ENCODE measurements at places on chromosomes 7 and 10. TPM values are rescaled to one million over a fixed set of nuclear protein-coding genes. Genes with fewer than 3 reads are reported as not detected.

- no peaks in the 10 kb centered on the region for H3K27me3 ChIP-seq
- no peaks in the 10 kb centered on the region for H3K4me1 ChIP-seq
- no peaks in the 10 kb centered on the region for H3K36me3 ChIP-seq
These were observed 14.9 kb downstream of the HIPK2 start for GRCh38 chr7:139762886-139763285.

GRCh38 chr7:100215895-100216294 lies 3.9 kb upstream of the PVRIG start:
- H3K27ac ChIP-seq: no peak overlapping the region
- no peak for DNase-seq
- no peaks in the 10 kb centered on the region for H3K36me3 ChIP-seq
- no peaks in the 10 kb centered on the region for H3K4me1 ChIP-seq
- H3K27me3 ChIP-seq: no peaks in the 10 kb centered on the region
- no peak overlapping the region for H3K4me3 ChIP-seq

SPDYE2 gene
- not detected for total RNA-seq

ANKRD22 gene
- total RNA-seq: 0.15 TPM

GRCh38 chr10:42645103-42645502 lies 6.7 kb upstream of the ZNF33B start:
- no peaks in the 10 kb centered on the region for H3K4me1 ChIP-seq
- no peak overlapping the region for H3K27ac ChIP-seq
- no peak for DNase-seq
- no peak overlapping the region for H3K4me3 ChIP-seq

GRCh38 chr10:98186681-98187080 lies 52.2 kb downstream of the R3HCC1L start:
- no peaks in the 10 kb centered on the region for H3K4me1 ChIP-seq
- H3K4me3 ChIP-seq: no peak overlapping the region
- no peak overlapping the region for H3K27ac ChIP-seq
- no peaks in the 10 kb centered on the region for H3K36me3 ChIP-seq

DNA sequence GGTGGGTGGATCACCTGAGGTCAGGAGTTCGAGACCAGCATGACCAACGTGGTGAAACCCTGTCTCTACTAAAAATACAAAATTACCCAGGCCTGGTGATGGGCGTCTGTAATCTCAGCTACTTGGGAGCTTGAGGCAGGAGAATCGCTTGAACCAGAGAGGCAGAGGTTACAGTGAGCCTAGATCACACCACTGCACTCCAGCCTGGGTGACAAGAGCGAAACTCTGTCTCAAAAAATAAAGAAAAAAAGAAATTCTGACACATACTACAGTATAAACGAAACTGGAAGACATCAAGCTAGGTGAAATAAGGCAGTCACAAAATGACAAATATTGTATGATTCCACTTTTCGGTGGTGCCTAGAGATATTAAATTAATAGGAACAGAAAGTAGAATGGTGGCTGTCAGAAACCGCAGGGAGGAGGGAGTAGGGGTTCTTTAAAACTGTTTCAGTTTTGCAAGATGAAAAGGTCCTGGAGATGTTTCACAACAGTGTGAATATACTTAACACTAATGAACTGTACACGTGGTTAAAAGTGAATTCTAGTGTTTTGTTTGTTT lies 23.2 kb downstream of the PILRA start:
- no peak overlapping the region for H3K4me3 ChIP-seq
- DNase-seq: no peak
- no peaks in the 10 kb centered on the region for H3K36me3 ChIP-seq
- no peaks in the 10 kb centered on the region for H3K27me3 ChIP-seq
- no peak overlapping the region for H3K27ac ChIP-seq

GRCh38 chr7:106255246-106255645 lies 29.5 kb downstream of the NAMPT start:
- no peaks in the 10 kb centered on the region for H3K27me3 ChIP-seq
- H3K27ac ChIP-seq: no peak overlapping the region
- no peak for DNase-seq
- H3K36me3 ChIP-seq: peaks cover 17% of the 10 kb centered on the region

SLC26A3 gene
- total RNA-seq: 0.36 TPM

DNA sequence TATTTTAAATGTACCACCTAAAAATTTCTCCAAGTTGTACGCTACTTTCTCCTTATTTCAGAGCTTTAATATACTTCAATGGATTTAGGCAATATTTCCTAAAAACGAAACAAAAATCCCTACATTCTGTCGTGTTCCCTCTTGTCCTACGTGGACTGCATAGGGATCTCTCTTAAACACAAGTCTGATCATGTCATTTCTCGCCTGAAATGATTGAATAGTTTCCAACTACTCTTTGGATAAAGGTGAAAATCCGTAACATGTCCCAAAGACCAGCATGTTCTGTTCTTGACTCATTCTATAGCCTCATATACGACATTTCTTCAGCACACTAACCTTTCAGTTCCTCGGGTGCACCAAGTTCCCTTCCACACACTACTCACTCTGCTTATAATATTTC lies 17.7 kb upstream of the TPK1 start:
- H3K4me3 ChIP-seq: no peak overlapping the region
- DNase-seq: no peak
- peaks cover 5% of the 10 kb centered on the region for H3K4me1 ChIP-seq
- H3K27me3 ChIP-seq: peaks cover 3% of the 10 kb centered on the region

DNA sequence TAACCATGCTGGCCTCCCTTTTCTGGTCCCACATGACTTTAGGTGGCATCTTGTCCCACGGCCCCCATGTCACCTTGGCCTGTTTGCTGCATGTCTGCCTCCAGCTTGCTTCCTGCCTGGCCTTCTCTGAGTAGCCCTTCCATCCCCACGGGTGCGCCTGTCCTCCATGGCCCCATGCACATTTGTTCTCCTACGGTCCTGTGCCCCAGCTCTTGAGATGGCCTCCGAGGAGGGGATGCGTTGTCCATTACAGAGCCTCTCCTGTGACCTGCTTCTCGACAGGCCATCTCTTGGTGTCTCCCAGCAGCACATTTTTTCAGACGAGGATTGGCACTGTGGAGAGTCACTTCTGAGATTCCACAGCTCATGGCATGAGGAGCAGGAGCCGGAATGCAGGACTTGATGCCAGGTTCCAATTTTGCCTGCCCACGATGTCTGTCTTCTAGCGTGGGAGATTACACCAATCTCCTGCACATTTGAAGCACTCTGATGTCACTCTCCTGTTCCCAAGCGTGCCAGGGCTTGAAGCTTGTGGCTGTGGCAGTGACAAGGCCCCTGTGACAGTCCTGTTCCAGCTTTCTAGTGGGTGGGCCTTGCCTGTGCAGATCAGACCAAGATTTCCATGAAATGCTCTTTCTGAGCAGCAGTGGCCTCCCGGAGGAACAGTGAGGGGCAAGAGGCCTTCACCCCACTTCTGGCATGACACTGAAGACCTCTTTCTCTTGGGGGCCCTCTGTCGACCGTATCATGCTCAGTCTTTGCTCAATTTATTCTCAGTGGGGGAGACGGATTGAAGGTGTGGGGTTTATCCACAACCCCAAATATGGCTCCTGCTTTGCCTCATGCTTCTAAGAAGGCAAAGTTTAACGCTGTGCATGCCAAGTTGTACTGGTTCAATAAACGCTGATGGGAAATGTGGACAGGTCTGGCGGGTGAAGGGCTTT lies 13.4 kb downstream of the WDFY4 start:
- H3K27ac ChIP-seq: no peak overlapping the region
- H3K4me1 ChIP-seq: no peaks in the 10 kb centered on the region
- peaks cover 2% of the 10 kb centered on the region for H3K27me3 ChIP-seq
- no peaks in the 10 kb centered on the region for H3K36me3 ChIP-seq
- no peak for DNase-seq

GRCh38 chr10:116708391-116708821 lies 34.0 kb downstream of the HSPA12A start:
- no peak overlapping the region for H3K4me3 ChIP-seq
- no peak overlapping the region for H3K27ac ChIP-seq
- DNase-seq: no peak
- no peaks in the 10 kb centered on the region for H3K36me3 ChIP-seq
- H3K27me3 ChIP-seq: no peaks in the 10 kb centered on the region

GRM3 gene
- total RNA-seq: not detected

DNA sequence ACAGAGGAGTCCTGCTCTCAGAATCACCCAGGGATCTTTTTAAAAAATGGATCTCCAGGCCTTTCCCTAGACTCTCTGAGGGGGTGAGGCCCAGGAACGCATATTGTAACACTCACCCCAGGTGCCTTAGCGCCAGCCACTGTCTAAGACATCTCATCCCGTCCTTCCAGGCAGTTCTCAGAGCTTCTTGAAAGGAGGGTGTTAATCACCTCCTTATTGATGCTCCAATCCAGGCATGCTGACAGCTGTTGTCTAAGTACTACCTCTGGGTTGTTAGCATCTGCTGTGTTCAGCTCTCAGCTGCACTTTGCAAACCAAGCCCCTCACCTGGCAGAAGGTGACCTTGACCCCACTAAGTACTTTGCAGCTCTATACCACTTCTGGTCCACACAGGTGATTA lies 36.0 kb downstream of the KIAA1549 start:
- no peaks in the 10 kb centered on the region for H3K27me3 ChIP-seq
- no peaks in the 10 kb centered on the region for H3K4me1 ChIP-seq
- H3K27ac ChIP-seq: no peak overlapping the region
- no peak overlapping the region for H3K4me3 ChIP-seq
- no peak for DNase-seq

DNA sequence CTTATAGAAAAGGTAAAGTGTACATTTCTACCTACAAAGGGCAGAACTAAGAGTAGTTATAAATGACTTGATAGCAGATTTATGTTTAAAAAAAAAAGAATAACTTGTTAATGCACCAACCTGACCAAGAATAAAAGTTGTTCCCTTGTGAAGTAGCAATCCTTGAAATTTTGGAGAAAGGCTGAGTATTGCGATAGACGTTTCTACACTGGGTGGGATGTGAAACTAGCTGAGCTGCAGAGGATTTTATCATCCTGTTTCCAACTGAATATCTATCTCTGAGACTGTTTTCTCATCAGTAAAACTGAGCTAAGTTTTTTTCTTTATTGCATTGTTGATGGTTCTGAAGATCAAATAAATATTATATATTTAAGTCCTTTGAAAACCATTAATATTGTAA lies 14.6 kb downstream of the MDFIC start:
- no peaks in the 10 kb centered on the region for H3K4me1 ChIP-seq
- H3K4me3 ChIP-seq: no peak overlapping the region
- DNase-seq: no peak
- no peak overlapping the region for H3K27ac ChIP-seq

DNA sequence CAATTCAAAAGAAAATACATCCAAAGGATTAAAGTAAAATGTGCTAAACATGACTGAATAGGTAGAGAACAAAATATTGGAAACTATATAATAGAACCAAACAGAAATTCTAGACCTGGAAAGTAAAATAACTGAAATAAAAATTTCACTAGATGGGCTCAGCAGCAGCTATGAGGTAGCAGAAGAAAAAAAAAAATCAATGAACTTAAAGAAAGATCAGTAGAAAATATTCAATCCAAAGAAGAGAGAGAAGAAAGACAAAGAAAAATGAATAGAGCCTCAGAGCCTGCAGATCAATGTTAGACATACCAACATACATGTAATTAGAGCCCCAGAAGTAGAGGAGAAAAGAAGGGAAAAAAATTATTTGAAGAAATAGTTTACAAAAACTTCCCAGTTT lies 129.6 kb upstream of the RNF32 start:
- no peaks in the 10 kb centered on the region for H3K4me1 ChIP-seq
- no peaks in the 10 kb centered on the region for H3K27me3 ChIP-seq
- H3K36me3 ChIP-seq: no peaks in the 10 kb centered on the region

GRCh38 chr10:87866412-87866974 lies 3.1 kb downstream of the PTEN start:
- peak overlapping the region; percentile 67 for H3K4me3 ChIP-seq
- H3K27me3 ChIP-seq: no peaks in the 10 kb centered on the region
- no peak for DNase-seq
- H3K27ac ChIP-seq: peak overlapping the region; percentile 81

- H3K27ac ChIP-seq: no peak overlapping the region
These were observed 130.3 kb upstream of the SLC13A1 start for GRCh38 chr7:123329988-123330643.

DNA sequence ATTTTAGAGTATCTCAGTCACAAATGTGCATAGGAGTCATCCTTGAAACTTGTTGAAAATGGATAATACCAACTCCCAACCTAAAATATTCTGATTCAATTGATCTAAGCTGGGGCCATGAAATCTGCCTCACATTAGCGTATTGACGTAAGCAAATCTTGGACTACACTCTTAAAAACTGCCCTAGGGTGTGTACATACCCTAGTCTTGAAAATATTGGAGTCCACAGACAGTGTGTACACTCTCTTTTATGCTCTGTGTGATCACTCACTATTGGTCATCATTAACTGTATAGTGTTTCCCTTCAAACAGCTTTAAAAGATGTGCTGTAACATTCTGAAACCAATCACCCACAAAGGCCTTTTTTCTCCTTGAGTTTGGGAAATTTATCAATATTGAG lies 102.9 kb upstream of the FERD3L start:
- no peak overlapping the region for H3K4me3 ChIP-seq
- no peaks in the 10 kb centered on the region for H3K36me3 ChIP-seq
- no peak overlapping the region for H3K27ac ChIP-seq
- DNase-seq: no peak

- no peaks in the 10 kb centered on the region for H3K27me3 ChIP-seq
- no peak overlapping the region for H3K27ac ChIP-seq
- no peak for DNase-seq
- H3K36me3 ChIP-seq: no peaks in the 10 kb centered on the region
- H3K4me1 ChIP-seq: no peaks in the 10 kb centered on the region
These were observed 40.5 kb upstream of the RABGEF1 start for GRCh38 chr7:66699998-66700397.

- H3K27ac ChIP-seq: no peak overlapping the region
- no peak overlapping the region for H3K4me3 ChIP-seq
- no peaks in the 10 kb centered on the region for H3K36me3 ChIP-seq
- no peak for DNase-seq
- H3K4me1 ChIP-seq: no peaks in the 10 kb centered on the region
- no peaks in the 10 kb centered on the region for H3K27me3 ChIP-seq
These were observed 436.0 kb downstream of the PAXIP1 start for GRCh38 chr7:154566877-154567276.

DNA sequence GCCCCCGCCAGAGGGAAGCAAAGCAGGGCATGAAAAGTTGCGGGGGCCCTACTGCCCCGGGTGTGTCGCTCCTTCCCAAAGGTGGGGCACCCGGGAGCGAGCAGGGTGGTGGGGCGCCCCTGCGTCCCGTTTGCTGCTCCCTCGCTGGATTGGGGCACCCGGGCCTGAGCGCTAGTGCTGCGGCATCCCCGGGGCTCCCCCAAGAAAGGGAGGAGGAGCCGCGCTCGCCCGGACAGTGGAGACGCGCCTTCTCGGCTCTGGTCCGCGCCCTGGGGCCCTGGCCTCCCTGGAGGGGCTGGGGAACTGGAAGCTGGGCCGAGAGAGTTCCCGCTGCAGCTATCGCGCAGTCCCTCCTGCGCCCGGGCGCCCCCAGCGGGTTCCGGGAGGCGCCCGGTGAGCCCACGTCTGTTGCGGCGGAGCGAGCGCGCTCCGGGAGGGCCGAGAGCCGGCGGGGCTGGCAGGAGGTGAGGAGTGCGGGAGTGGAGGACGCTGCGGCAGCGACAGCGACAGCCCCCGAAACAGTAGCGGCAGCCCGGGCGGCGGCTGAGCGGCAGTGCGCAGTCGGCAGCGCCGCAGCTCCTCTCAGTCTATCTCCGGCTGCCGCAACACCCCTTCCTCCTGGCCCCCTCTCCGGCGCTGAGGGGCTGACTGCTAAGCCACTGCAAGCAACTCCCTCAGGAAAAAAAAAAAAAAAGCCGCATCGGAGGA lies 504 bp upstream of the BMPER start:
- no peak overlapping the region for H3K27ac ChIP-seq
- H3K27me3 ChIP-seq: peaks cover 69% of the 10 kb centered on the region
- no peaks in the 10 kb centered on the region for H3K36me3 ChIP-seq
- DNase-seq: no peak
- H3K4me3 ChIP-seq: peak overlapping the region; percentile 53
- peaks cover 4% of the 10 kb centered on the region for H3K4me1 ChIP-seq
